K562 (cell line): ENCODE measurements at places on chromosomes 13 and 19.

DNA sequence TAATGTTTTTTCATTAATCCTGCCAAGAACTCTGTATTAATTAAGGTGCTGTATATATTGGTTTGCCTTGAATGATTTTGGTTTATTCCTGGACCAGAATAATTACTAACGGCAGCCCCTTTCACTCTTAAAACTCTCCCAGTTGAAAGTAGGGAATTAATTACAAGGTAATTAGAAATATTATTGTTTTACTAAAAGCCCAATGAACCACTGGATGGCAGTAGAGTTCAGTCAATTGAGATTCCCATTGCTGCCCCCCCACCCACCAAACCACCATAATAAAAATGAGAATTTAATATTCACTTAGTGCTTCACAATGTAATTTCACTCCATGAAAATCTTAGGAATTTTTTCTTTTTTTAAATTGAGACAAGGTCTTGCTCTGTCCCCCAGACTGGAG, 13.7 kb downstream of the WBP4 start:
- peak; percentile 48 for DNase-seq

DNA sequence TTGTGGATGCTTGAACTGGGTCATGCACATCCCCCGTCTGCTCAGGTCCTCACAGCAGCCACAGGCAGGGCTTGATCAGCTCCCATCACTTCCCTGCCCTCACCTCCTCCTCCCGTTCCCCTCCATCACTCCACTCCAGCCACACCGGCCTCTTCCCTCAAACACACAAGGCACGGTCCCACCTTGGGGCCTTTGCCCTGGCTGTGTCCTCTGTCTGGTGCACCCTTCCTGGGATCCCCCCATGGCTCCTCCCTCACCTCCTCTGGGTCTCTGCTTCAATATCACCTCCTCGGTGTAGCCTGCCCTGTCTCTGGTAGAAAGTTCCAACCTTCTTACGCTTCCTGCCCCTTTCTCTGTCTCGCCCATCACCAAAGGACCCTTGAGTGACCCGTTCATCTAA, 16.0 kb downstream of the GTPBP3 start:
- no peak for DNase-seq

DNA sequence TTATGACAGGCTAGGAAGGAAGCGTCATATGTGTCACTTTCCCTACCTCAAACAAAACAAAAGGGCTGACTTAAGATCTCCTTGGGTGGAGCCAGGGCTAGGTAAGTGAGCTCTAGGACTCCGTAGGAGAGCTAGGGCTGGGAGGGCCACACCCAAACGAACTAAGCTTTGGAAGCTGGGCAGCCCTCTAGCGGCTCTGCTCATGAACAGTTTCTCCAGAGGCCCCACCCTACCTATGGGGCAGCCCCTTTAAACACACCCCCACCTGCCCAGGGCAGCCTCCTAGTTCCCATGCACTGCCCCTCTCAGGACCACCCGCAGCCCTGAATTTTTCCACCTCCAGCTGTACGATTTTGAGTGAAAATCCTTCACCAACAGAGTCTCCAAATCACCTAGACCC, 3.5 kb downstream of the PEG3 start:
- DNase-seq: peak; percentile 13

DNA sequence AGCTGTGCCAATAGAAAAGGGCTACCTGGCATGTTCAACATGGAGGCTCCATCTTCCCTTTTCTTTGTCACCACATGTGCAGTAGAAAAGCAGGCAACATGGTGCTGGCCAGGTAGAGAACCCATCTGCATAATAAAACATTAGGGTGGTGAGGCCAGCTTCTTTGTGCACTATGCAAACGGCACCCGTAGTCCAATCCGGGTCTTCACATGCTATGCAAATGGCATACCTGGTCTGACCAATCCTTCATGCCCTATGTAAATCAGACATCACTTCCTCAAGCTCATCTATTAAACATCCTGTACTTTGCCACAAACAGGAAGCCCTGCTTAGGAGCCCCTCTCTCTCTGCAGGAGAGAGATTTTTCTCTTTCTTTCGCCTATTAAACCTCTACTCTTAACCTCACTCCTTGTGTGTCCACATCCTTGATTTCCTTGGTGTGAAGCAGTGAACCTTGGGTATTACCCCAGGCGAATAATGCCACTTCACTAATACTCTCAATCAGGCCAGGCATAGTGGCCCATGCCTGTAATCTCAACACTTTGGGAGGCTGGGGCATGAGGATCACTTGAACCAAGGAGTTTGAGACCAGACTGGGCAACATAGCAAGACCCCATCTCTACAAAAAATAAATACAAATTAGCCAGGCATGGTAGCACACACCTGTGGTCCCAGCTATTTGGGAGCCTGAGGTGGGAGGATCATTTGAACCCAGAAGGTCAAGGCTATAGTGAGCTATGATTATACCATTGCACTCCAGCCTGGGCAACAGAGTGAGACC, 111.3 kb upstream of the MRI1 start:
- DNase-seq: no peak

- DNase-seq: no peak
Measured at GRCh38 chr13:40648841-40649240, 17.6 kb downstream of the FOXO1 start.

DNA sequence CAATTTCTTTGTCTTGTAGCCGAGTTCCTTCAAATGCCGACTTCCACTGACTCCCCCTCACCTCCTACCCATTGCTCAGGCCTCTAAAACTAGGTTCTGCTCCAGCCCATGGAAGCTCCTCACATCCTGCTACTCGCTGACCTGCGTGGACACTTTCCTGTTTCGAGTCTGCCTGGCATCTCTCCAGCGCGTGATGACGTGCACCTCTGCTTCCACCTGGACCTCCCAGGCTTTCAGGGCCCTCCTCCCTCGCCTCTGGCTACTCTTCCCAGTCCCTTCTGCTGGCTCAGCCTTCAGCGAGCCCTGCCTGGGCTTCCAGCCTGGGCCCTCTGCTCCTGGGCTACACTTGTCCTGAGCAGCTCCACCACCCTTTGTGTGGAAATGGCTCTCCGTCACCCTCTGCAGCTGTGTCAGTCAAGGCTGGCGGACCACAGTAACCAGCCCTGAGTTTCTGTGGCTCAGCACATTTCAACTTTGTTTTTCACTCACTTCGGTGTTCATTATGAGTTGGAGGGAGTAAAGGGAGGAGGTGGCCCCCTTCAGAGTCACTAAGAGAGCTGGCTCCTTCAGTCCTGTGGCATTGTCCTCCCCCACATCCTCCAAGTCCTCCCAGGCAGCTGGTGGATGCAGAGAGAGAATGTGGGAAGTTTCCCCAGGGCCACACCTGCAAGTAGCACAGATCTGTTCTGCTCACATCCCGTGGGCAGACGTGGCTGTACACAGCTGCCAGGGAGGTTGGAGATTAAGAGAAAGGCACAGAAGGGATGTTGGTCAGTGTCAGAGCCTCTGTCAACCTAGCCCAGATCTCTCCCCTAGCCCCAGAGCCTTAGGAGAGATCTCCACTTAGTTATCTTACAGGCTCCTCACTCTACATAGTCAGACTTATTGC, 49.4 kb downstream of the SERP2 start:
- no peak for DNase-seq

DNA sequence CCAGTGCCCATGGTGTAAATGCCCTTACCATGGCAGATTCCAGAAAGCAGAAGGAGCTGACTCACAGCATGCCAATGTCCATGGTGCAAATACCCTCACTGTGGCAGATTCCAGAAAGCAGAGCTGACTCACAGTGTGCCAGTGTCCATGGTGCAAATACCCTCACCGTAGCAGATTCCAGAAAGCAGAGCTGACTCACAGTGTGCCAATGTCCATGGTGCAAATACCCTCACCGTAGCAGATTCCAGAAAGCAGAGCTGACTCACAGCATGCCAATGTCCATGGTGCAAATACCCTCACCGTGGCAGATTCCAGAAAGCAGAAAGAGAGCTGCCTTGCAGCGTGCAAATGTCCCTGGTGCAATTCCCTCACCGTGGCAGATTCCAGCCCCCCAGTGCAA, 163.8 kb upstream of the SOX1 start:
- DNase-seq: no peak

DNA sequence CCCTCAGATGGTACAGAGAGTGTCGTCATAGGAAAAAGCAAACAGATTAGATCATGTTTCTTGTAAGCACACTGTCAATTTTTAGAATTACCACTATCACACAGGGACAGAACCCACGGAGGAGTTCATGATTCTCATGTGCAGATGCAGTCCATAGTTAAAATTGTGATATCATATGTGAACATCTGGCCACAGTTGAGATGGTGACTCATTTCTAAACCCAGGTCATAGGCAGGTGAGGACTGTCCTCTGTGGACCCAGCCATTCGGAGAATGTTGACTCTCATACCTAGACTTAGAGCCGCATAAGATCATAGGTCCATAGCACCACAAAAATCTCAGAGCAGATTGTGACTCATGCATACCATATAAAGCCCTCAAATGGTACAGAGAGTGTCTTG, 17.8 kb upstream of the ZNF730 start:
- DNase-seq: peak; percentile 27

- DNase-seq: no peak
Measured at GRCh38 chr19:54418030-54418929, 3.0 kb downstream of the TTYH1 start.

- DNase-seq: no peak
Measured at GRCh38 chr19:35087393-35087792, 28.2 kb upstream of the FXYD3 start.
